ENCODE measurements at places on chromosomes 12 and 14.

GRCh38 chr12:49538510-49539403, at the start of gene KCNH3:
Gene KCNH3, plus strand, starts transcription at chr12:49539030. Its CDS starts 387 bp downstream, at chr12:49539417.
- DNase-seq: peak; percentile 19

GRCh38 chr12:132105467-132105866, 38.7 kb downstream of the DDX51 start:
- DNase-seq: no peak

GRCh38 chr14:32925439-32925838, 13.2 kb upstream of the NPAS3 start:
- no peak for DNase-seq

DNA sequence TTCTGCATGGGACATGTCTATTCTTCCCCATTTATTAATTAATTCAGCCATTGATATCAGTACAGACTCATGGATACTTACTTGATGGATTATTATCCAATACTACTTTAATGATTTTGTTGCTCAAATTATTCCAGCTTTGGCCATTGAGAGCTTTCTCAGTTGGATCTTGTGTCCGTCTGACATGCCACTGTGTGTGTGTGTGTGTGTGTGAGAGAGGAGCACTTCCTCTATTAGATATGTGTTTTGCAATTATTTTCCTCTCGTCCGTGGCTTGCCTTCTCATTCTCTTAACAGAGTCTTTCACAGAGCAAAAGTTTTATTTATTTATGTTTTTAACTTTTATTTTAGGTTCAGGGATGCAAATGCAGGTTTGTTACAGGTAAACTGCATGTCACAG, 194.2 kb downstream of the ADGRD1 start:
- DNase-seq: no peak

DNA sequence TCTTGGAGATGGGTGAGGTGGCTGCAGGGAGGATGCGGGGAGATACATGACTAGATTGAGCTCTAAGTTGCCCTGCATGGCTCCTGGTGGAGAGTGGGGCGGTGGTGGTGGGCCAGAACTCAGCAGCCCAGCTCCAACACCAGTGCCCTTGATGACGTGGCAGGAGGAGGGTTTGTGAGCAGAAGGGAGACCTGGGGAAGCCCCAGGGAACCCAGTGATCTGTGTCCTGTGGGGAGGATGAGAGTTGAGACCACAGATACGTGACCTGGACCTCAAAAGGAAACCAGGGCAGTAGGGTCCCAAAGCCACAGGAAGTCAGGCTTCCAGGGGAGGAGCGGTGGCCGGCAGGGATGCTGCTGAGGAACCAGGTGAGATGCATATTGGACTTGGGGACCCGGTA, 989.1 kb upstream of the TMEM132C start:
- no peak for DNase-seq

DNA sequence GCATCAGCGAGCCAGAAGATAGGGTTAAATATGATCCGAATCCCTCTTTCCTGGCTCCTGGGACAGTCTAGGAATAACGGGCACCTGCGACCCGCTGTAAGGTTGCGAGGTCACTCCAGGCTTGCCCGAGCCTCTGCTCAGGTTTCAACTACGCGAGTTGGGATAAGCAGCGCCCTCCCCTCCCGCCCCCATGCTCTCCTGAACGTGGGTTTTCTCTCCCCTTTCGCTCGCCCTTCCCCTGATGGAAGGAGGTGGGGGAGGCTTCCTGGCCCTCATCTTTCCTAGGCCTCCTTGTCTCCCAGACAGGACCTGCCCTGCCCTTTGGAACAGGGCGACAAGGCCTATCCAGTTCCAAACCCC, 753 bp upstream of the ATP5MC2 start:
- no peak for DNase-seq

DNA sequence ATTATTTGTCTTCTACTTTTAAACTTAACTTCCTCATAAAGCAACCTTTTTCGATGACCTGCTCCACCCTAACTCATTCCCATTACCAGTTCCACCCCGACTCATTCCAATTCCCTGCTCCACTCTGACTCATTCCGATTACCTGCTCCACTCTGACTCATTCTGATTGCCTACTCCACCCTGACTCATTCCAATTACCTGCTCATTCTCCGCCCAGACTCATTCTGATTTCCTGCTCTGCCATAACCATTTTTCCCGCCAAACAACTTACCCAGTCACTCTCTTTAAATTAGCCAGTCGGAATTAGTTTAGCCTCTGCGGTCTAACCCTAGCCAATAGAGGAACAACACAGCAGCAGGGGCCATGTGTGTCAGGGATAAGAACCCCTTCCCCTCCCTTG, 249.1 kb downstream of the DPY19L2 start:
- no peak for DNase-seq

DNA sequence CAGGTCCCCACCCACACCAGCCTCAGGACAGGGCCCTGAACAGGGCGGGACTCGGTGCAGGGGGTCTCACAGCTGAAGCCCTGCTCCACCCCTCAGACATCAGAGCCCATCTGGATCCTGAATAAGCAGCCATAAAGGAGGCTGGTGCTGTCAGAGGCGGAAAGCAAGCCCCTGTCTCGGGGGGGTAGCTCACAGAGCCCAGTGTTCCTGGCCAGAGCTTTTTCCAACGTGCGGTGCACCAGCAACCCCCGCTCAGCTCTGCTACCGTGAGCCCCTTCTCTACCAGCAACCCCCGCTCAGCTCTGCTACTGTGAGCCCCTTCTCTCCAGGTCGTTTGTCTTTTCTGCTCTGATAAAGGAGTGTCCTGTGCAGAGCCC, 136.5 kb upstream of the SFSWAP start:
- no peak for DNase-seq

GRCh38 chr14:56117765-56118610, at the start of gene PELI2:
Gene PELI2, plus strand, starts transcription at chr14:56118411. Its CDS starts 250 bp downstream, at chr14:56118661.
- no peak for DNase-seq

GRCh38 chr14:46626876-46627275, 24.7 kb downstream of the RPL10L start:
- no peak for DNase-seq

DNA sequence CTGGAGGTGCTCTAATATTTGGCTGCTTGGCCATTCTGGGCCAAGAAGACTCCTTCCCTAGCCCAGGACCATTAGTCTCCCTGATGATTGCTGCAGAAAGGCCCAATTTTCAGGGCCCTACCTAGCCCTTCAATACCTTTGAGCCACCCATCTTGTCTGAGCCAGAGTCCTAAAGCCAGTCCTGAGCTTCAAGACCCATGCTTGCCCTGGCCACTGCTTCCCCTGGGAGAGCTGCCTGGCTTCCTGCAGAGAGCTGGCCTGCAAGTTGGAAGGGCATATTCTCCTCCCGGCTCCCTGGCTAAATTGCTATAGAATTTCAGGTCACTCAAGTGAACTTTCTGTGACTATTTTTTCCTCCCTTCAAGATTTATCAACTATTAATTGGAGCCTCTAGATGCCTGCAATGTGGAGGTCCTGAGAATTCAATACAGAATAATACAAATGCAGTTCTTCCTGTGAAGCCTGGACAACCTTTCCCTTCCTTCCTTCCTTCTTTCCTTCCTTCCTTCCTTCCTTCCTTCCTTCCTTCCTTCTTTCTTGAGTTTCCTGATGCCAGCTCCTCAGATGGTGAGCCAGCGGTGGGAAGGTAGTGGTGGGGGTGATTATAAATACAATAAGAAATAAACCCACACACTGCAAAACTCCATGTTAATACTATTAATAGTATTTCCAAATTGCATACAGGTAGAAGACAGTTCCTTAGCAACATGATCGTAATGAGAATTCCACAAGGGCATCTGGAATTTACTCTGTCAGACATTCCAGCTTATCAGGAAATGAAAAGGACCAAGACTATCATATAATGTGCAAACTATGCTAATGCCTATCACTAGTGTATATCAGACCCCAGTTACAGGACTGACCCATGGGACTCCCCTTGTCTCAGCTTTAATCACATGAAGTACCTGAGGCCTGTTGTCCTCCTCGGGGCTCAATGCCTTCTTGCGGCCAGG, 108.1 kb downstream of the ZFP36L1 start:
- DNase-seq: no peak

DNA sequence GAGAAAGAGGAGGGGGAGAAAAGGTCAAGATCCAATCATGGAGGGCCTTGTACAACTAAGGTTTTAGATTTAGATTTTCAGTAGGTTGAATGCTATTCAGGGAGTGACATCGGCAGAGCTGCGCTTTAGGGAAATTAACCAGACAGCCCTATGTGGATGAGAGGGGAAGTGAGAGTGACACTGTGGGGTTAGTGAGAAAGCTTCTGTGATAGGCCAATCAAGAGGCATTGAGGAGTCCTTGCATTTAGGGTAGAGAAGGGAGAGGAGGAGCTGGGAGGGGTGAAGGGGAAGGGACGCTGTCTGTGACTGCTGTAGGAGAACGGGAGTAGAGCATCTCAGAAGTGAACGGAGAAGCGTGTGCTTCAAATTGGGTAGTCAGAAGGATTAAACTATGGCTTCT, 3.4 kb downstream of the HSD17B6 start:
- no peak for DNase-seq

DNA sequence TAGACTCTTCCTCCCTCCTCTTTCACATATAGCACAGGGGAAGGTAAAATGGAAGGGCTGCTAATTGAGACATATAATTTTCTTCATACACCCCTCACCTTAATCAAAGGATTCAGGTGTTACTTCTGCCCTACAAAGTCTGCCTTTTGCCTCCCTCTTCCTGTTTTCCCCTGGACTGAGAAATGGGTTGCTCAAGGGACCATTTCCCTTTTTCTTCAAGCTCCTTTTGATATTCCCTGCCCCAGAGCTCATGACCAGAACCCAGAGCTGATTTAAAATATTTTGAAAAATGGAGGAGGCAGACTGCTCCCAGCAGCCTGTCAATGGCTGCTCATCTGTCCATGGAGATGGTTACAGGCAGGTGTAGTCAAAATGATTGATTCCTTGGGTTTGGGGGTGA, 6.3 kb upstream of the PIP4K2C start:
- DNase-seq: no peak

DNA sequence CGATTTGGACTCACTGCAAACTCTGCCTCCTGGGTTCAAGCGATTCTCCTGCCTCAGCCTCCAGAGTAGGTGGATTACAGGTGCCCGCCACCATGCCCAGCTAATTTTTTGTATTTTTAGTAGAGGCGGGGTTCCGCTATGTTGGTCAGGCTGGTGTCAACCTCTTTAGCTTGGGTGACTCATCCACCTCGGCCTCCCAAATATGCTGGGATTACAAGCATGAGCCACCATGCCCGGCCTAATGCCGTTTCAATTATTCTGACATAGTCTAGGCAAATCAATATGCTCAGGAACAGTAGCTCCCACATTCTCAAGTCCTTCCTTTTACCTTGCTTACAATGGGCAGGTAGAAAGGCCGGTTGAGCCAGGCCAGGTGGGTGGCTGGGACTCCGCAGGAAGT, 82.0 kb upstream of the EEA1 start:
- DNase-seq: no peak

DNA sequence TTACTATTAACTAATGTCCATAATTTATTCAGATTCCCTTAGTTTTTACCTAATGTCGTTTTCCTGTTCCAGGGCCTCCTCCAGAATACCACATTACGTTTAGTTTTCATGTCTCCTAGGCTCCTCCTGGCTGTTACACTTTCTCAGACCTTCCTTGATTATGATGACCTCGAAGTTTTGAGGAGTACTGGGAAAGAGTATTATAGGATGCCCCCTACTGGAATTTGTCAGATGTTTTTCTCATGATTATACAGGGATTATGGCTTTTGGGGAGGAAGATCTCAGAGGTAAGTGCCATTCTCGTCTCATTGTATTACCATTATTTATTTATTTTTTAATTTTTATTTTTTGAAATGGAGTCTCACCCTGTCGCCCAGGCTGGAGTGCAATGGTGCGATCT, 17.7 kb upstream of the C1S start:
- no peak for DNase-seq

- DNase-seq: no peak
Measured at GRCh38 chr12:67515679-67516340, 132.7 kb upstream of the DYRK2 start.

- no peak for DNase-seq
Measured at GRCh38 chr14:54697001-54697400, 130.1 kb downstream of the SAMD4A start.

DNA sequence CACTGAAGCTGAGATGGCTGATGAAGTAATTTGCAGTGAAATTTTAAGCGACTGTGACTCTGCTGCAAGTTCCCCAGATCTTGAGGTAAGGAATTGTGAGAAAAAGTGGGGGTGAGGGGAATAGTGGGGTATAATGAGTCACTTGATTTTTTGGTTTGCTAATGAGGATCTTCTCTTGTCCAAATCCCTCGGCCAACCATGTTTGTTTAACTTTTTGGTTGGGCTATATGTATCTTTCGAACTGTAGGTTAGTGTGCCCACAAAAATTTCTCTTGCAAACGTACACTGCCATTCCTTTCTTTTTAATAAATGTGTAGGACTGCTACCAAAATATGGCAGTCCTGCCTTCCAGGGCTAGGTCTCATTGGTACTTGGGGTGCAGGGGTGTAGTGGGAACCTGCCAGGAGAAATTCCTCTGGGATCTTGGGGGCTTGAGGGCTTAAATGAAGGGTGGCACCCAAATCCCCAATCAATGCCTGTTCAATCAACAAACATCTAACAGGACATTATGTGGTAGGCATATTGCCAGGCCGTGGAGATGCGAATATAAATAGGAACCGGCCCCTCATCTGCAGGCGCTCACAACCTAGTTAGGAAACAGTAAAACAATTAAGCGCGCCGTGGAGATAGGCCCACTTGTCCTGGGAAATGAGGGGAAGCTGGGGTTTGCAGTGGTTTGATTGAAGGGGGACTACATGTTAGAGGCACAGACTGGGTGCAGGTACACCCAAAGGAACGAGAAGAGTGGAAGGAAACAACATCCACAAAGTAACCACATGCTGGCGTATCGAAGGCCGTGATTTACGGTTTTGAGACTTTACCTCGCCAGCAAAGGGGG, 1.3 kb upstream of the PABPN1 start:
- DNase-seq: no peak

GRCh38 chr14:61756135-61756534, 6.1 kb upstream of the SNAPC1 start:
- no peak for DNase-seq

- DNase-seq: no peak
Measured at GRCh38 chr12:120264086-120264903, 1.2 kb downstream of the PXN start.

DNA sequence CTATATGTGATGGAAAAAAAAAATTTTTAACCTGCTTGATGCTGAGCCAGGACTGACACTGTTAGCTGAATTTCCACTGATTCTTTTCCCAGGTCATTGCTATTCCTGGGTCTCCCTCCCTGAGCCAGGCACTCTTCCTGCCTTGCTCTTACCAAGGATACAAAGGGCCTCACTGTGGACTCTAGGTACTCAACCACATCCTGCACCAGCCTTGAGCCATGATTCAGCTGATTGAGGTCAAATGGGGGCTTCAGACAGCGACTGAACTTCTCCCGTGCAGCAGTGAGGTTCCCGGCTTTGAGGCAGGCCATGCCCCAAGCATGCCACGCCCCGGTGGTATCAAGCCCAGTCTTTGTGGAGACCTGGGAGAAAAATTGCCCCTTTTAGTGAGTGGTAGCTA, 54.3 kb downstream of the ZFYVE26 start:
- no peak for DNase-seq

DNA sequence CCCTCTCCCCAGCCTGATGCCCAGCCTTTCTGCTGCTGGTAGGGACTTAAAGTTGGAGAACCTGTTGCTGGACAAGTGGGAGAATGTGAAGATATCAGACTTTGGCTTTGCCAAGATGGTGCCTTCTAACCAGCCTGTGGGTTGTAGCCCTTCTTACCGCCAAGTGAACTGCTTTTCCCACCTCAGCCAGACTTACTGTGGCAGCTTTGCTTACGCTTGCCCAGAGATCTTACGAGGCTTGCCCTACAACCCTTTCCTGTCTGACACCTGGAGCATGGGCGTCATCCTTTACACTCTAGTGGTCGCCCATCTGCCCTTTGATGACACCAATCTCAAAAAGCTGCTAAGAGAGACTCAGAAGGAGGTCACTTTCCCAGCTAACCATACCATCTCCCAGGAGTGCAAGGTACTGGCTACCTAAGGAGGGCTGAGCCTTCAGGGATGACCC, 1.6 kb downstream of the TSSK4 start:
- DNase-seq: no peak

Measured in cerebellar nuclear complex (tissue), 1 donor.